ENCODE measurements at places on chromosomes 16 and 17.

DNA sequence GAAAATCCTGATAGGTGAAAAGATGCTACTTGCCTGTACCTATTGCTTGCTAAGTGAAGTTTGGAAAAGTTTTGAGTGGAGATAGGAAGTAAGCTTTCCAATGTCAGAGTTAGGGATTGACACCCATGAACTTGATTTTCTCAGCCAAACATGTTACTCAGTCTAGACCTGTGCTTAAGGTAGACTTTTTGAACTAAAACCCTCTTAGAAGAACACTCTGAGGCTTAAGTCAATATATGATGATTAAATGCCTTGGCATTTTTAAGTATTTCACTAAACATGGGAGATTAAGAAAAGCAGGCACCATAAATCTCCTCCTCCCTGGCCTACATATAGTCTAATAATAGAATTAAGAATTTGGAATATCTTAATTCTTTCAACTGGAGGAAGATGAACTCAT, 785.6 kb upstream of the SOX9 start:
- DNase-seq, result no peak

DNA sequence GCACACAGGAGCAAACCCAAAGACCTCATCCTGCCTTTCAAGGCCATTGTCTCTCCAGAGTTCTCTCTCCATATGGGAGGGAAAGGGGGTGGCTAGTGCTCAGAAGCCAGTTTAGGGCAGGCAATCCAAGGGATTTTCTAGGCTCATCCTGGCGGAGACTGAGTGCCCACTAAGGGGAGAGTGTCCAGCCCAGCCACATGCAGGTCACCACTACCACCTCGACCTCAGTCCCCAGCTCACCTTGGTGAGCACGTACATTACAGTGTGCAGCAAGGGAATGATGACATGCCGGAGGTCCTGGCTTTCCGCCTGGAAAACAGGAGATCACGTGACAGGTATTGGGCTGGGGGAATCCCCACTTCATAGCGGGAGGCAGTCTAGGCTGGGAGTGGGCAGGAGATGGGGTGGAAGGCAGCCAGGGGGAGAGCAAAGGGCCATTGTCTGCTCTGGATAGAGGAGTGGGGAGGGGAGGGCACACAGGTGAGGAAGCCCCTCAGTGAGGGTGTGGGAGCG, 29.9 kb downstream of the PIK3R6 start:
- no peak for DNase-seq

GRCh38 chr17:28364665-28365363, at the start of gene SEBOX:
Gene SEBOX (minus strand): TSS chr17:28365199. CDS start chr17:28365151, 48 bp downstream.
- no peak for DNase-seq

- no peak for DNase-seq
These were observed 5.9 kb downstream of the RPUSD1 start for GRCh38 chr16:782258-782657.

DNA sequence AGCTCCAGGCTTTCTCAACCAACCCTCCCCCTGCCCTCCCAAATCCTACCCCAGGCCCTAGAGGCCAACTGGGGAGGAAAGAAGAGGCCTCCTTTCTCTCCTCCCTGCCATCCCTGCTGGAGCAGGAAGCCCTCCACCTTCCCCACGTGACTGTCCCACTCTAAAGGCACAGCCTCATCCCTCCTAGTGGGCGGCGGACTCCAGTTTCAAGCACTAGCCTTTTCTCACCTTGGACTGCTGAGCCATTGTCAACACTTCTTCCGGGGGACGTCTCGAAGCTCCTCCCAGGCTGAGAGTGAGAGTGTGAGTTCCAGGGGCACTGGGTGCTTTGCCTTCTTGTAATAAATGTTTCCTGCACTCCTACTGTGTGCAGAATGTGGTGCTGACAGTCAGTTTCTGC, 21.4 kb upstream of the IRX6 start:
- DNase-seq, result no peak

- DNase-seq, result no peak
These were observed at the start of gene DBNDD1 for GRCh38 chr16:90018652-90019542. Gene DBNDD1 (minus strand): TSS chr16:90019456. CDS start chr16:90019341, 115 bp downstream.

DNA sequence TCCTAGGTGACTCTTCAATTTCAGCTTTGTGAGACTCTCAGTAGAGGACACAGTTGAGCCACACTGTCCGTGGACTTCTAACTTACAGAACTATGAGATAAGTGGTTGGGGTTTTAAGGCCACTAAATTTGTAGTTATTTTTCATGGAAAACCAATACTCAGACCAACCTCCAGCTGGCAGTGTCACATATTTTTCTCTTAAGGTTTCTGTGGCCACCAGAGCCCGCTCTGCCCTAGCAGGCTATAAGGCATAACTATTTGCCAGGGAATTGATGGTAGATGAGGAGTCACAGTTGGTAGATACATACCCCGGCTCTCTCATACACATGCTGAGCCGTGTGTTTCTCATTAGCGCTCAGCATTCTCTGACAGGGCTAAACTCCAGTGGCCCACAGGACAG, 336.8 kb upstream of the MON1B start:
- DNase-seq, result peak; percentile 1

DNA sequence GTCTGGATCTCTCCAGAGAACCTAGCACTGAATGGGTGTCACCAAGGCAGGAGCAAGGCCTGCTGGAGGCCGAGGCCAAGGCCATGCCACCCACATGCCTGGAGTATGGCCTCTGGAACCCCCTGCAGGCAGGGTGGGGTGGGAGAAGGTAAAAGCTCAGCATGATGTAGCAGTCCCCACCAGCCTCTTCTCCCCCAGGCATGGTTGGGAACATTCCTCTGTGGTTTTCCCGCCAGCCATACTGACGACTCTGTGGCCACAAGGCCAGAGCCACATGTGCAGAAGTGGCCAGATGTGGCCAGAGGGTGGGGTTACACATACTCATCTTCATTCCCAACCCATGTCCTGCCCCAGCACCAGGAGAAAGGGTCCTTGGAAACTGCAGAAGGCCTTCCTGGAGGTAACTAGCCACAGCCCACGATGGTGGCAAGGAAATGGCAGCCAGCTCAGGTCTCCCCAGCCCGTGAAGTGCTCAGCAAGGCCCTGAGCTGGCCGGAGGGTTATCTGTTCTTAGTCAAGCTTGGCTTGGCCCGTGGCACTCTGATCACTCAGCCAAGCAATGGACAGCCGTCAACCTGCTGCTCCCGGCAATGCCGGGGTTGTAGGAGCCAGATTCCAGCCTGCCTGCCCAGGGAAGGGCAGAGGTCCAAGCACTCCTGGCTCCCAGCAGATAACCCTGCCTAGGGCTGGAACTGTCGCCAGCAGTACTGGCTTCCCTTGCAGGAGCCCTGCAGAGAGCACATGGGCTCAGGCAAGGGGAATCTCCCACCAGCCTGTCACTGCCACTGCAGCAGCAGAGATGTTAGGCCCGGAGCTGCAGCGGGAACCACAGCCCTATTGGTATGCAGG, 26.1 kb downstream of the HDAC5 start:
- DNase-seq, result no peak

- DNase-seq, result no peak
These were observed 14.5 kb upstream of the MYCBPAP start for GRCh38 chr17:50493744-50494143.
